Activated naive CD8-positive, alpha-beta T cell treated with anti-CD3 and anti-CD28 coated beads, Interleukin-2, amount 50 U/mL, for 16 hours (primary cell): ENCODE measurements at places on chromosomes 1 and 21.
A peak's percentile ranks its signal among the peaks of the same experiment; 100 is the strongest.

GRCh38 chr1:46747683-46748288 is 28.9 kb upstream of the EFCAB14 start:
- no peak for DNase-seq

- DNase-seq = no peak
Observed at GRCh38 chr1:38929054-38929453, 12.6 kb downstream of the RHBDL2 start.

- no peak for DNase-seq
Observed at GRCh38 chr1:75293270-75293669, 159.1 kb downstream of the LHX8 start.

GRCh38 chr1:2548068-2548589 is 8.0 kb upstream of the TNFRSF14 start:
- DNase-seq = peak; percentile 61

DNA sequence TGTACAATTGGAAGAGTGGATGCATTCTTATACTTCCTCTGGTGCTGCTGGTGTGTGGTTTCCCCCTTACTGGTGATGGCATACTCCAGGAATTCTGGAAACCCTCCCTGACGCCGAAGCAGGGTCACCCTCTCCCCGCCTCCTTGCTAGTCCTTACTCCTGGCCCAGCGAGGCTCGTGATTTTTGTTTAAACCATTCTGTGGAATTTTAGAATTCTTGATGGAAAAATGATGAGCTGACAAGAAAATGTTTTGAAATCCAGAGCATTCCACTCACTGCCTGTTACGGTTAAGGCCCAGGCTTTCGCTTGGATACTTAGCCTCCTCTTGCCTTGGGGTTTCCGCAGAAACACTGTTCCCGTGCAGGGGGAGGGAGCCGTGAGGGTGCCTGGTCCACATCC is 41.1 kb downstream of the IL6R start:
- DNase-seq = no peak

GRCh38 chr1:184755226-184756065 is 788 bp upstream of the EDEM3 start:
- no peak for DNase-seq

- DNase-seq = no peak
Observed at GRCh38 chr1:72442262-72442661, 159.9 kb upstream of the NEGR1 start.

GRCh38 chr1:208781391-208782045 is 537.3 kb upstream of the PLXNA2 start:
- no peak for DNase-seq
